Caki2 (cell line): ENCODE measurements at places on chromosomes 6 and 20. TPM values are rescaled to one million over a fixed set of nuclear protein-coding genes. Genes with fewer than 3 reads are reported as not detected.

Gene NKX2-2
- not detected in 2 replicates for total RNA-seq

Gene CEP250
- total RNA-seq: 14.8 and 23.2 TPM in 2 replicates

Gene ZNF292
- 9.6 and 10.7 TPM in 2 replicates for total RNA-seq

Gene STX11
- total RNA-seq: 5.7 TPM in 1 of 2 replicates, not detected in the other

Gene SIRPA
- 50.7 and 56.2 TPM in 2 replicates for total RNA-seq

- DNase-seq: no peak
Observed at GRCh38 chr6:161080263-161080970, 88.8 kb downstream of the MAP3K4 start.
